NCI-H510A (cell line): ENCODE measurements at places on chromosomes 11 and 22.

GRCh38 chr11:78127403-78127802 is 12.0 kb downstream of the ALG8 start:
- no peak for DNase-seq

GRCh38 chr11:85737738-85738137 is 51.7 kb upstream of the CCDC89 start:
- no peak for DNase-seq

DNA sequence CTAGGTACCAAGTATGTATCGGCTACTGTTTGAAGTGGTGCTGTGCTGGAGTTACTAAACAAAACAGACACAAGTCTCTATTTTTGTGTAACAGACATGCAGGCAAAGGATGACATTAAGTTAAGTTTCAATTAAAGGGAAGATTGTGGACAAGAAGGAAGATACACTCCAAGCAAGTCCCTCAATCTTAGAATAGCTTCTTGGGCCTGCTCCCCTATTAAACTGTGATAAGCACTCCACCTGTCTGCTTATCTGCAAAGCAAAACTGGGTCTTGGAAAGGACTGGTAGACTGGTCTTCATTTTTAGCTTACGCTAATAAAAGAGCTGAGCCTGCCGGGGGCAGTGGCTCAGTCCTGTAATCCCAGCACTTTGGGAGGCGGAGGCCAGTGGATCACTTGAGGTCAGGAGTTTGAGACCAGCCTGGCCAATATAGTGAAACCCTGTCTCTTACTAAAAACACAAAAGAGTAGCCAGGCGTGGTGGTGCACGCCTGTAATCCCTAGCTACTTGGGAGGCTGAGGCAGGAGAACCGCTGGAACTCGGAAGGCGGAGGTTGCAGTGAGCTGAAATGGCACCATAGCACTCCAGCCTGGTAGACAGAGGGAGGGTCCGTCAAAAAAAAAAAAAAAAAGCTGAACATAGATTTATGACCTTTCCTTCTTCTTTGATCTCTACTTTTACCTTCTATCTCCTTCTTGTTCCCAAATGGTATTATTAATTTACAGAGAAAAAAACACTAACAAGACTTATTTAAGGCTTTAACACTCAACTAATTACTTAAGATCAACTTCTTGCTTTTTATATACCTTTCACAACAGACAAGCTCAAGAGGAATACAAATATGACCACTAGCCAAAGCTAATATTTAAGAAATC is 4.1 kb downstream of the DDX17 start:
- DNase-seq = no peak

DNA sequence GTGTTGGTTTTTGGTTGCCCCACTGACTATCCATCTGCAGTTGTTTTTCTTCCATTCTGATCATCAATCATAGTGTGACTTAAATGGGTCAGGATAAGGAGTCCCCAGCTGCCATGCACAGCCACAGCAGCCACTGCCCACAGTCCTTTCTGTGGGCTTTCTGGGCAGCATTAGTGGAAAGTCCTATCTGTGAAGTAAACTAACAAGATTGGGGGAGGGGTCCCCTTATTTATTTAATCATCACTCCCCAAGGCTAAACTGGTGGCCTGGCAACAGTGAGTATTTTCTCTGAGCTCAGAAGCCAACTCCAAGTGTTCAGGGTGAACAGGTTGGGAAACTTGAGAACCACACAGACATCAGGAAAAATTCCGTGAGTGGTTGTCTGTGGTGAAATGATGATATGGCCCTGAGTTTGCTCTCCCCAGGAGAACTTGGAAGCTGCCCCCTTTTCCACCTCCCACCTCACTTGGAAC is 145.0 kb downstream of the CCDC34 start:
- no peak for DNase-seq

GRCh38 chr11:43556612-43557375 is 123.7 kb upstream of the HSD17B12 start:
- no peak for DNase-seq

DNA sequence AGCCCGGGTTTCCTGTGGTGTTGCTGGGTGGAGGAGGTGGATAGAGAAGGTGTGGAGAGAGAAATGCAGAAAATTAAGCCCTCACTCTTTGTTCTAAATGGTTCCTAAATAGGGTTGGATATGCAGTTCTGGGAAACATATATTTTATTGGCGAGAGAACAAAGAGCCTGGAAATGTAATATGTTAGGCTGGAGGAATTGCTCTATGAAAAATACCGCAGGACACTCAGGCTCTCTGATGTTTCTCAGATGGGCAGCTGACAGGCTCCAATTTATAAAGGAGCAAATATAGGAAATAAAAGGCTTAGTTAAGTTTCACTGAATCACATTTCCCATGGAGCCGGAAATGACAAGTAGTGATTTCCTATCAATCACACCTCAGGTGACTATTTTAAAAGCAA is 428.0 kb downstream of the TMEM135 start:
- no peak for DNase-seq

- no peak for DNase-seq
Observed at GRCh38 chr11:132106096-132106982, 735.9 kb downstream of the NTM start.

DNA sequence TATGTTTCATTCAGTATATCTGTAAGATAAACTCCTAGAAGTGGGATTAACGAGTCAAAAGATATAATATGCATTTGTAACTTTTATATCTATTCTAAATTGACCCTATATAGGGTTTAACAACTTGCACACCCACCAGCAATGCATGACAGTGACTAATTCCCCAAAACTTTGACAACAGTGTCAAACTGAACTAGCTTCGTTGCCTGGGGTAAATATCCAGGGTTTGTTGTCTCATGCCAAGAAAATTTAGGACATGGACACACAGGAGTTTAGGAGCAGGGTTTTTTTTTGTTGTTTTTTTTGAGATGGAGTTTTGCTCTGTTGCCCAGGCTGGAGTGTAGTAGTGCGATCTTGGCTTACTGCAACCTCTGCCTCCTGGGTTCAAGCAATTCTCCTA is 5.1 kb downstream of the SNU13 start:
- no peak for DNase-seq

GRCh38 chr11:126090452-126090851 is 27.8 kb upstream of the CDON start:
- DNase-seq = peak; percentile 45

DNA sequence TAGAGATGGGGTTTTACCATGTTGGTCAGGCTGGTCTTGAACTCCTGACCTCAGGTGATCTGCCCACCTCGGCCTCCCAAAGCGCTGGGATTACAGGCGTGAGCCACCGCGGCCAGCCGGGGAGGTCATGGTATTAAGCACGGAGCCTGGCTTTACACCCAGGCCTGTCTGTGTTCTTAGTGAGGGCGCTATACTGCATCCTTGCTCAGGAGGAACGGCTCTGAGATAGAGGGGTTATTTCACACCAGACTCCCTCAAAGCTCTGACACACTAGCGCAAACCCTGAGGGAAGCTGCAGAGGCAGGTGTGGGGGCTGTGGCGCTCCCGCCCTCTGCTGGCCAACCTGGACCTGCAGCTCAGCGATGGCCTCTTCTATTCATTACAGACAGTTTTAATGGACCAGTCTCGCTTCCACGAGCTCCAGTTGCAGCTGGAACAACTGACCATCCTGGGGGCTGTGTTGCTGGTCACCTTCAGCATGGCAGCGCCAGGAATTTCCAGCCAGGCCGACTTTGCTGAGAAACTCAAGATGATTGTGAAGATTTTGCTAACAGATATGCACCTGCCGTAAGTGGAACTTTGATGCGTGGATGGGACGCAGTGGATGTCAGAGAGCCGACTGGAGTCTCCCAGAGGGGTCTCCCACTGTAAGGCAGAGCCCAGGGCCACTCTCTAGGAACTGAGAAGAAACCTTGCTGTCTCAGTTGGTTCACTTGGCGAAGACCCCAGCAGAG is 26.2 kb downstream of the TCP11L1 start:
- no peak for DNase-seq

GRCh38 chr11:40293655-40294348 is 1165.7 kb downstream of the LRRC4C start:
- no peak for DNase-seq
